GM12878 (cell line): ENCODE measurements at places on chromosomes 1 and 21. TPM values are rescaled to one million over a fixed set of nuclear protein-coding genes. Genes with fewer than 3 reads are reported as not detected.

DNA sequence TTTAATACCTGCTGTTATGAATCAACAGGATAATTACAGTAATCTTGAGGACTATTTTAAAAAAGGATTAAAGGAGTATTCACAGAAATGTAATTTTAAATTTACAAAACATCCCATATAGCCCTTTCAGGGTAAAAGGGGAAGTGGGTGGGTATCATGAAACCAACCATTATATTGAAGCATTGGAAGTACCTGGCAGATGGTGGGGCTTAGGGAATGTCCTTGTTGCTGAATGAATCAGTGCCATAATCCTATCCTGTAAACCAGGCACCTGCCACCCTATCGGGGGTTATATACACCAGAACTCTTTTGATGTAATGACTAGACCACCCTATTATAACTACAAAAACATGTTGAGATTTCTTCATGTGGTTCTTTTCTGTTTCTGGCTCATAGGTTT is 30.4 kb downstream of the CDC14A start:
- no peak for DNase-seq

GRCh38 chr1:75554181-75554580 is 56.7 kb downstream of the SLC44A5 start:
- DNase-seq, result no peak

DNA sequence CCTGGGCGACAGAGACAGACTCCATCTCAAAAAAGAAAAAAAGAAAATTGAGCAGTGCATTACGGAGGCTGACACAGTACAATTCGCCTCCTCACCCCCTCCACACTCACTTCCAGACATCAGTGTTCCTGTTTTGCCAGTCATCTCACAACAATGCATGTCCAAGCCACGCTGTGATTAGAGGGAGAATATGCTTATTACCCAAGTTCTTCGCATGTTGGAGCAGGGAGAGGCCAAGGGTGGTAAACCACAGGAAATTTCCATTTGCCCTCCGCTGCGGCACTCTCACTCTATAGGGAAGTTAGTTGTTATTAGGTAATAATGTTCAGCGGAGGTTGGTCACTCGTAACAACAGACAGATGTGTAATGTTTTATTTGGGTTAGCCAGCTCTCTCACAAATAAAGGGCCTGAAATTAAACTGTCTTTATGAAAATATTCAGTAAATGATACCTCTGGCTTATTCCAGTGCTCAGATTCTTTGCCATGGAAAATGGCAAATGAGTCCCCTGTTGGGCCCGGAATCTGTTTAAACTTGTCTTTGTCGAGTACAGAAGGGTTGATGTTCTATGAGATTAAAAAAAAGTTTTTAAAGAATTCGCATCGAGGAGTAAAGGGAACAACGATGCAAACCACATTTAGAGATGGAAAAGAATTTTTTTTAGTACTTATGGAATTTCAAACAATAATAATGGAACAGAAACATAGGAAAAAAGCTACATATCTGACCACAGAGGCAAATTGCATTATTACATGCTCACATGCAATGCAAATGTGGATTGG is 33.1 kb downstream of the KCNJ15 start:
- no peak for DNase-seq

DNA sequence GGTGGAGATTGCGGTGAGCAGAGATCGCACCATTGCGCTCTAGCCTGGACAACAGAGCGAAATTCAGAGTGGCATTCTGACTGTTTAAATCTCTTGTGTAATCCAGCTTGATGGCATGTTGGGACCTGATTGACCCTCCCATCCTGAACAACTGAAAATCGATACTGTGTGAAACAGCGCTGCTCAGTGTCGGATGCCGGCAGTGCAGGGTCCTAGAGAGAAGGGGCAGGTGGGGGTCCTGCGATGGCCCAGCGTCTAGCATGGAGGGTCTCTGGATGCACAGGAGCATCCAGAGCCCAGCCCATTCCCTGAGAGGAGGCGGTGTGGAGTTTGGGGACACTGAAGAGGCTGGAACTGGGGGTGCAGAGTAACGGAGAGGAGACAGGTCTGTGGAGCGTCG is 15.8 kb downstream of the AGT start:
- no peak for DNase-seq

Gene MNDA
- 21.4 and 21.6 TPM in 2 replicates for polyA plus RNA-seq
